ENCODE measurements at places on chromosomes 16 and 17.

DNA sequence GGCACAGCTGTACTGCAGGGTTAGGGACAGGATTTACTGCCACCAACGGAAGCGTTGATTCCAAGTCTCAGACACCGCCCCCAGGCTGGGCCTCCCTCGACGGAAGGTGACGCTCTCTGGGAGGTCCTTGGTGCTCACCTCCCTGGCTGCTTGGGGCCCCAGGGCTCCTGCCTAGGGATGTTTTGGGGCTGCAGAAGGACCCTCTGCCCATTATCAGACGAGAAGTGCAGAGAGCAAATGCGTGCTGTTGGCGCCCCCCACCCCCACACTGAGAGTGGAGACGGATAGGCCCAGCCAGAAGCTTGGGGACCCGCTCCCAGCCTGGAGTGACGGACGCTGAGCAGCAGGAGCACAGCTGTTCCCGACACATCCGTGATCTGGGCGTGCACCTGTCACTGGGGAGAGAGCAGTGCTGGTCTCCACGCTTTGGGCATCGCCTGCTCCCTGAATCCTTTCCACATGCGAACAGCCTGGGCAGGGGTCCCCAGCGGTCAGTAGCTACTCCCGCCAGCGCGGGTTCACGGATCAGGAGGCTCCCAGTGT, 5.1 kb upstream of the SOX8 start:
- DNase-seq, result no peak

GRCh38 chr17:45973099-45973780, 25.8 kb upstream of the STH start:
- no peak for DNase-seq

GRCh38 chr16:11414815-11415775, 69.8 kb downstream of the RMI2 start:
- no peak for DNase-seq

DNA sequence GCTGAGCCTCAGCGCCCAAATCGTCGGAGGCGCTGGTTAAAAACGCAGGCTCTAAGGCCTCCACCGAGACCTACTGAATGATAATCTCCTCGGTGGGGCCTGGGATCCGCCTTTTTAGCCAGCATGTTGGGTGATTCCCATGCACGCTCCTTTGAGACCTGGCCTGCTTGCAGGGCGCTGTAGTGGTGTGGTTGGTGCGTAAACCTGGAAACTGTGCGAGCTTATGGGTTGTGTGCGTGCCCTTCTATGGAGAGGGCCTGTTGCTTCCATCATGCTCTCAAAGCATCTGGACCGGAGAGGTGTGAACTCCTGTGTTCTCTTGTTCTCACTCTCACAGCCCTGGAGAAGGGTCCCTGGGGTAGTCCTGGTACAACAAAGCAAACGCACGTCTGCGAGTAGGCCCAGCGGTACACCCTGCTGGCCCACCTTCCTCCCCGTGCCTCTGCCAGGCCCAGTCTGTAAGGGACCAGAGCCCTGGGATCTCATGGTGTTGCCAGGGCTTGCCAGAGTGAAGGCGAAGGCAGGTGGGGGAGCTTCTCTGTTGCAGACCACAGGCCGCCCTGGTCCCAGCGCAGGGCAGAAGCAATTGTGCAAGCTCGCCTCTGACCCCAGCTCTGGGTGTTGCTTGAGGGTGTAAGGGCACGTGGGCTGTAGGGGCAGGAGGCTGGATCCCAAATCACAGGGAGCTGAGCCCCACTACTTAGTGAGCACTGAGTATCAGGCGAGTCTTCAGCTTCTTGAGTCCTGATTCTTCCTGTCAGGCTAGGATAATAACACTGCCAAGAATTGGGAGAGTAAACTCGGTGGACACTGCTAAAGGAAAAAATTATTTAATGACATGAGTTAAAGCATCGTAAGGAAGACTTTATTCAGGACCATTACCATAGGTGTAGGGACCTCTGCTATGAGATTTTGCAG, 879 bp upstream of the LRRC75A start:
- DNase-seq, result no peak

DNA sequence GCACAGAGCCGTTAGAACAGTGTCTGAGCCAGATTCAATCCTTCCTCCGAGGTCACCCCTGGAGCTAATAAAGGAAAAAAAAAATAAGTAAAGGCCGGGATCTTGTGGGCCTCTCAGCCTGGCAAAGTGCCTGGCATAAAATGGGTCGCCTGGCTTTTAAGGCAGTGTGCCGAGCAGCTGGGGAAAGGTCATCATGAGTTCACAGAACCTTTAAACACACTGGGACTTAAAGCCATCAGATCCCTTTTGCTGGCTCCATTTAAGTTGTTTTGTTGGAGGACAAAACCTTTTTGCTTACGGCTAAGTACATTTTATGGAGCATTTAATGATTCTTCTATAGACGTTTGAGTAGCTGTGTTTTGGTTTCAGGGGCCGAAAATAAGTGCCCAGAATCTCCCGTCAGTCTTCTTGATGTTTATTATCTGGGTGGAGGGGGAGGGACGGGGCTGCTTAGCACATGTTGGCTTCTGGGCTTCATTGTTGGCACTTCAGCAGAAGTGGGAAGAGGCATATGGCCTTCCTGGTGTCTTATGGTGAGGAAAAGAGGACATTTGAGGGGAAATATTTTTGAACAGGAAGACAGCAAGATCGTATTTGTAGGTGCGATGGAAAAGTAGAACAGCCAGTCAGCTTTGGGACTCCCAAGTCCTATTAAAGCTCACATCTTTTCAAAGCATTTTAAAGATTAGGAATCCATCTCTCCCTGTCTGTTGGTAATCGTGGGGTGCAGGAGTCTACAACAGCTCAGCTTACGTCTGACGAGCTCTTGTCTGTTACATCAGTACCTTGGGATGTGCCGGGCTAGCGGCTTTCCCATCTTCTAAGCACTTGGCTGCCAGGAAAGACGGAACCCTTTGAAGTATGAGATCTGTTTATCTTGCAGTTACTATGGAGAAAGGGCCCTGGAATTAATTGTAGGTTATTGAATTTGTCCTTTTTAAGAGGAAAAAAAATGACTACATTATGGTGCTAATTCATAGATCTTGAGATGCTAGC, 31.1 kb downstream of the RBFOX1 start:
- no peak for DNase-seq

DNA sequence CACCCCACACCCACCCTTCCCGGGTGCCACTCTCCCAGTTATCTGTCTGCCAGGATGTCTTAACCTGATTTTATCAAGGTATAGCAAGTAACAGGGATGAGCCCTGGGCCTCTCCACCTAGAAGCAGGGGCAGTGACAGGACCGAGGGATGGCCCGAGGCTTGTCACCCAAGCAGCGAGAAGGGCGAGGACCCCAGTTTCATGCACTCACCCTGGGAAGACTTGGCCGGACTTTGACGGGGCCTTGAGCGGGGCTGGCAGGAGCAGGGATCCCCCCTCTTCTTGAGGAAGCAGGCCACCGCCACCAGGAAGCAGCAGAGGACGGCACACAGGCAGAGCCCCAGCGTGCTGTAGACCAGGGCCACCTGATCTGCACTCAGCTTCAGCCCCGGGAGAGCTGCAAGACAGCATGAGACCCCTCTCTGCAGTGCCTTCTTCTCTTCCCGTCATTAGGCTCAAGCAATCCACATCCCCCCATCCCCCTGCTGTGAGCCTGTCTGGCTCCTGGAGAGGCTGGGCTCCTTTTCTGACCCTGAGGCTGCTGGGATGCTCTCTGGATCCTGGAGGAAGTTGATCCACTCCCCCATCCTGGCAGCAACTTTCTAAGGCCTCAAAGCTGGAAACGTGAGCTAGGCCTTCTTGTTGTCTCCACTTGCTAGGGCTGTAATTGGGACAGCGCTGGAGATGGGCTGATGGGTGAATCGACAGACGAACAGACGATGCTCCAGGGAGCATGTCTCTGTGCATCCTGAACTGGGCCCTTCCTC, 31.6 kb downstream of the TNFRSF13B start:
- DNase-seq, result no peak

GRCh38 chr17:46764709-46765401, 53.6 kb downstream of the WNT3 start:
- DNase-seq, result peak; percentile 46

DNA sequence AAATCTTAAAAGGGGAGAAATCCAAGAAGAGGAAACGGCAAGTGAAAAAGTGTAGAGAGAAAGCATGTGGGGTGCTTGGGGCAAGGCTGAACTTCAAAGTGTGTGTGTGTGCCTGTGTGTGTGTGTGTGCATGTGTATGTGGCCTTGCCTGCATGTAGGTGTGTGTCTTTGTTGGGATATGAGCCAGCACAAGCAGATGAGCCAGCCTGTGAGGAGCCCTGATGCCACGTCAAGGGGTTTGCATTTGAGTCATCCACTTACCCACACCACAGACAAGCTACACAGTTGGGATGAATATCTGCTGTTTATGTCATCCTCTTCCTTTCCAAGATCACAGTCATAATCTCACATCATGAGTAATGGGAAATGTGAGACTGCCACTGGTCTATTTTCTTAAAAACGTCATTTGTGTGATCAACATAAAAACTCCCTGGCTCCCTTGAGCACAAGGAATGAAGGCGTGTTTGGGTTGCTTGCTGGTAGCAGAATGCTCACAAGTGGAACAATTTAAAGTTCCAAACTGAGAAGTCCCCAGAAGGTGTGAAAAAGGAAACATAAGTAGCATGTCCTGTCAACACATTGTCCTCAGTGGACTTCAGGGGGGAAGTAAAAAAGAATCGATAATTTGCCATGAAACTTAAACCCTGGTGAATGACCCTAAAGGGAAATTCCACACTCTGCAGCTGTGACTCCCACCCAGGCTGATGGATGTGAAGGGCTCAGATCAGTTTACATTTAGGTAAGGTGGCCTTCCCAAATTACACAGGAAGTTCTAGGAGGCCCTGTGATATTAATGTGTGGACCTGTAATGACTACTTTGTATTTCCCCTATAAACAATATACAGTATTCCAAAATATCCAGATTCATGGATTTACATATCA, 14.7 kb downstream of the KCTD19 start:
- DNase-seq, result peak; percentile 18

GRCh38 chr16:67146523-67147357, 4.1 kb downstream of the B3GNT9 start:
- DNase-seq, result no peak

DNA sequence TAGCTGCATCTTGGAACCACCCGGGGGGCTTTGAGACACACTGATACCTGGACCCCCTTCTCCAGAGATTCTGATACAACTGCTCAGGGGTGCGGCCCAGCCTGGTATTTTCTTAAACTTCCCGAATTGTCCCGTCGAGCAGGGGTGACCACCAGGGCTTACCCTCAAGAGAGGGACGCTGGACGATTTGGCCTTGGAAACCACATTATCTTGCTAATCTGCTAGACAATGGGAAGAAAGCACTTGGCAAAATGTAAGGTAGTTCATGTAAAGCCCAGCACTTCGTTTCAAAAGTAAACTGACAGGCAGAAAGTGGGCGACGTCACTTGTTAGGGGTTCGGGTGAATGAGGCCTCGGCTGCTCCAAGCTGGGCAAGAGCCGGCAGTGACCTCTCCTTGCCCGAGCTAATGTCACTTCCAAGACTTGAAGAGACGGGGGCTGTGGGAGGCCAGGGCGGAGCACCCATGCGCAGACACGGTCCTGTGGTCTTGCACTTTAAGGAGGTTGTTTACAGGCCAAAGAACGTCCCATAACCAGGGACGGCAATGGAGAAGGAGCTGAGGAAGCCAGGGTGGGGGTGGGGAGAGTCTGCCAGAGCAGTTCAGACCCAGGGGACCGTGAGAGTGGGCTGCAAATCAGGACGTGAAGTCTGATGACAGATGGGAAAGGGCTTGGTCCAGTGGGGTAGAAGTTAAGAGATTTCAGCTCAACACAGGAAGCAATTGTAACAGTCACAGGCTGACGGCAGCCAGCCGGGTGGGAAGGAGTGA, 152.7 kb upstream of the GSE1 start:
- peak; percentile 63 for DNase-seq

DNA sequence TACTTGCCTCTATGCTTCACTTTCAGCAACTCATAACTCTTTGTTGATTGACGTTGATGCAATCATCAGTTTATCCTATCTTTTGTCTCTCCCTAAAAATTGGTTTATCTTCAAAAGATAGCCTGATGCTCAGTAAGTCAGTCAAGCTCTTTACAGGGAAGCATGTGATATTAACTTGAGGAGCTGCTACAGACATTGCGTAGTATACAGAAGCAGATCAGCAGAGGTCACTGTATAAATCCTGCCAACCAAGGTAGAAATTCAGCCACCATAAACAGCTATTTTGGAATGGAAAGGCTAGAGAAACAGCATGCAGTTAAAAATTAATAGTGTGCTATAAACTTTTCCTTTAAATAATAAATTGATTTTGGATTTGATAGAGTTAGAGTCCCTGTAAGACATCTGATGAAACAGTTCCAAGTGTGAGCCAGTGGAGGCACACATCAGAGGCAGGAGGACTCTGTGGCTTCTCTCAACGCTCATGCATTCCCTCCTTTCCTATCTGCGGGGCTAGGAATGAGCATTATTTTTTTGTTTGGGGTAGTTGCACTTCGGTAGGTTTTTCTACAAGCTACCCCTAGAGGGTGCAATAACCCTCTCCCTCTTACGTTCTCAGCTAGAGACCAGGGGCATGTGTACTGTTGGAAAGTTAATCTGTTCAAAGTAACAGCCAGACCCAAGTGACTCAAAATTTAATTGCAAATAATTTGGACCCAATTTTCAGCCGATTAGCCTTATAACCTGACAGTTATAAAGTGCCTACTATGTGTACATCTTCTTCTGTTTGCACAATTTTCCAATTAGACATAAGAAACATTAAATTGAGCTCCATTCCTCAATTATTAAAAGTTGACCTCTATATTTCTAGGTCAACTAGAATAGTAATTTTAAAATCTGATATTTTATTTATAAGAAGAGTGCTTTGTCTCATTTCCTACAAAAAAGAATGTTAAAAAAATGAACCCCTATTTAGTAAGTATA, 647.7 kb upstream of the SOX9 start:
- DNase-seq, result peak; percentile 8

GRCh38 chr17:72021417-72022041, 99.3 kb upstream of the SOX9 start:
- DNase-seq, result no peak

DNA sequence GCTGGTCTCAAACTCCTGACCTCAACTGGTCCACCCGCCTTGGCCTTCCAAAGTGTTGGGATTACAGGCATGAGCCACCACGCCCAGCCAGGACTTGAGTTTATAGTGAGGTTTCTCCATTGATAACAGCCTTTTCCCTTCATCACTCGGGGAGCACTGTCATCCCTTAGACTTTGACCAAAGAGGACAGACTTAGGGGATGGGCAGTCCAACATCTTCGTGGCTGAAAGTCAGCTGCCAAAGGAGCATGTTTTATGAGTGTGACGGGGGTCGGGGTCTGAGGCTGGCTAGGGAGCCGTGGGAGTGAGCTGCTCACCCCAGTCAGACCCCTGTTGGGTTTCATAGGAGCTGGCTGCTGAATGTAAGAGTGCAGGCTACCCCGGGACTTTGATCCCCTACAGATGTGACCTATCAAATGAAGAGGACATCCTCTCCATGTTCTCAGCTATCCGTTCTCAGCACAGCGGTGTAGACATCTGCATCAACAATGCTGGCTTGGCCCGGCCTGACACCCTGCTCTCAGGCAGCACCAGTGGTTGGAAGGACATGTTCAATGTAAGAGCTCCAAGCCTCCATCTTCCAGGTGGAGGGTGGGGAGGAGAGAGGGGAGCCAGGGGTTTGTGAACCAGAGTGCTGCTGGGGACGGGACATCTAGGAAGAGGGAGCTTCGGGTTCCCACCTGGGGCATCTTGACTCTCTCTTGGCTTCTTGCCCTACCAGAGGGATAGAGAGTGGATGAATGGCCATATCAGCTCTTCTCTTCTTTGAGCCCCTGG, 3.1 kb downstream of the DHRS11 start:
- peak; percentile 33 for DNase-seq

GRCh38 chr17:75270966-75271232, at the start of gene MIF4GD:
Gene MIF4GD, minus strand, starts transcription at chr17:75271231. Its CDS starts 1,036 bp downstream, at chr17:75270195.
- DNase-seq, result no peak
